ENCODE measurements at places on chromosomes 11 and 22.

DNA sequence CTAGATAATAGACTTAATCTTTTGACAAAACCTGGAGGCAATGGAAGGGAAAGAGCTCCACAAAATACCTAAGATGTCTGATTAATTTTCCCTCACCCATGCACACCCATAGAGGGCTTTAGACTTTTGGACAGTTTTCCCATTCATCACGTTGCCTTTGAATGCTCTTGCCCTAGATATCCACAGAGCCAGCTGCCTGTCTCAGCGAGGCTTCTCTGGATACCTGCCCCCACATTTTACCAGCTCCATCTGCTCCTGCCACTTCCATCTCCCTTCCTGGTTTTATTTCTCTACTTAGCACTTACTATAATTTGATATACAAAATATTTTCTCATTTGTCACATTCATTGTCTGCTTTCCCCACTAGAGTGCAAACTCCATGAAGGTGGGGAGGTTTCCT, 136.8 kb downstream of the FDX1 start:
- DNase-seq: no peak

- no peak for DNase-seq
Observed at GRCh38 chr22:47806894-47807293, 1044.4 kb downstream of the TBC1D22A start.

DNA sequence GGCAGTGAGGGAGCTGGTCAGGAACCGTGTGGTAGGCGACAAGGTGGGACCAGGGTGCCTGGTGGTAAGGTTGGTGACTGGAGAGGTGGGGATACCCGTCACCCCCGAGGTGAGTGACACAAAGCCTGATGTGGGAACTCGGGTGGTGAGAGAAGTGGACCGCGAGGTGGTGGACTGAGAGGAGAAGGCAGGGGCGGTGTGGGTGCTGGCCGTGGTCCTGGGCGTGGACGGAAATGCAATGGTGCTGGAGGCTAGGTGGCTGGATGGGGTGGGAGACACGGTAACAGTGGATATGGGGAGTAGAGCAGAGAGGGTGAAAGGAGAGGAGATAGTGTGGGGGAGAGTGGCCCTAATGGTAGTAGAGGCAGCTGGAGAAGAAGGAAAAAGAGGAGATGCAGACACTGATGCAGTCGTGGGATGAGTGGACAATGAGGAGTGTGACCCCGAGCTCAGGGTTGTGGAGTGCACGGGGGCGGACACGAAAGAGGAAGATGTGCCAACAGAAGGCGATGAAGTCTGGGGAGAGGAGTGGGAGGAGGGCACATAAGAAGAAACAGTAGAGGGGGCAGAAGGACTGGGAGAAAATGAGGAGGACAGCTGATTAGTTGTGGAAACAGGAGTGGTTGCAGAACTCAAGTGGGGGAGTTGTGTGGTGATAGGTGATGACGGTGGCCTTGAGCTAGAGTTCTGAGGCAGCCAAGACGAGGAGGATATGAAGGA, 20.5 kb downstream of the MUC6 start:
- DNase-seq: no peak

GRCh38 chr11:2708151-2708581, 8.4 kb upstream of the KCNQ1OT1 start:
- DNase-seq: peak; percentile 81

DNA sequence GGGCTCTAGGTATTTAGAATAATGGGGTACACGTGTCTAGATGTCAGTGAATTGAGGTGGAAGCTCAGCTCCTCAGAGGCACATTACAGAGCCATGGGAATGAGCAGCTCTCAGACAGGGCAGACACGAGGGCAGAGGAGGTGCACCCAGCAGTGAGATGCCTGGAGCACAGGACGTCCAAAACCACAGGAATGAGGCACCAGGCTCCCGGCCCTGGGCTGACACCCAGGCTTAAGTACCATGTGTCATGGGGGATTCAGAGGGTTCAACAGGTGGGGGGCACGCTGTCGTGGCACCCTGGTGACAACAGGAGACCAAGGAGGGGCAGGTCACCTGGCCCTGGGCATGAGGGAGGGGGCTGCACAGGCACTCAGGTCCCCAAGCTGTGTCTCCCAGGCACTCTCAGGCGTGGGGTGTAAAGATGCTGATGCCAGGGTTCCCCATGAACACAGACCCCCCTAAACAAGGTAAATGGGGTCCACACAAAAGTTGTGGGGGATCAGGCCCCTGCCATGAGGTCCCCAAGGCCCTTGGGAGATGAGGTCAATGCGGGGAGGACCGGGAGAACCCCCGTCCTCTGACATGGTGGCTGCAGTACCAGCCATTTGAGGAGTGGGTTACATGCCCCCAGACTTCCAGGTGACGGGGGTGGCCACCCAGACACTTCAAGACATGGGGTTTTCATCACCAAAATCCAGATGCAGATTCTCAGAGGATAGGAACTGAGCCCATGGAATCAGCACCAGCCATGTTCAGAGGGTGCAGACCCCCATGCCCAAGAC, 5.6 kb upstream of the SYT8 start:
- peak; percentile 48 for DNase-seq
